NCI-H2029 treated with DMSO at 0.1 percent for 48 hours (cell line): ENCODE measurements at places on chromosomes 4 and X.

DNA sequence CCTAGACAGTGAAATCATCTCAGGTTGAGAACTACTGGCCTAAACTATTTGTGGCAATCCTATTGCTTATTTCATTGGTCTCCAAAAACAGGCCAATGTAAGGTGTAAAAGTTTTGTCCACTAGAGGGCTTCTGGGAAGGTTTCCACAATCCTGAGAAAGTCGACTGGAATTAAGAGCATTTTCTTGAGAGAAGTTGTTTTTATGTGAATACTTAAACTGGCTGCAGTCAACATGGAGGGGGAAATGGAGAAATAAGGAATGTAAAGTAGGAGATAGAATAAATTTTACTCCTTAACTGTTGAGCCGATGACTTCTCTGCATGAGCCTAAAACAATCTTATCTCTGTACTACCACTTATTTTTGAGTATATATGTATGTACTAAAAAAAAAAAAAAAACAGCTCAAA is 11.0 kb upstream of the EIF4E start:
- DNase-seq, result no peak

GRCh38 chr4:6227412-6228157 is 27.2 kb upstream of the JAKMIP1 start:
- DNase-seq, result no peak

DNA sequence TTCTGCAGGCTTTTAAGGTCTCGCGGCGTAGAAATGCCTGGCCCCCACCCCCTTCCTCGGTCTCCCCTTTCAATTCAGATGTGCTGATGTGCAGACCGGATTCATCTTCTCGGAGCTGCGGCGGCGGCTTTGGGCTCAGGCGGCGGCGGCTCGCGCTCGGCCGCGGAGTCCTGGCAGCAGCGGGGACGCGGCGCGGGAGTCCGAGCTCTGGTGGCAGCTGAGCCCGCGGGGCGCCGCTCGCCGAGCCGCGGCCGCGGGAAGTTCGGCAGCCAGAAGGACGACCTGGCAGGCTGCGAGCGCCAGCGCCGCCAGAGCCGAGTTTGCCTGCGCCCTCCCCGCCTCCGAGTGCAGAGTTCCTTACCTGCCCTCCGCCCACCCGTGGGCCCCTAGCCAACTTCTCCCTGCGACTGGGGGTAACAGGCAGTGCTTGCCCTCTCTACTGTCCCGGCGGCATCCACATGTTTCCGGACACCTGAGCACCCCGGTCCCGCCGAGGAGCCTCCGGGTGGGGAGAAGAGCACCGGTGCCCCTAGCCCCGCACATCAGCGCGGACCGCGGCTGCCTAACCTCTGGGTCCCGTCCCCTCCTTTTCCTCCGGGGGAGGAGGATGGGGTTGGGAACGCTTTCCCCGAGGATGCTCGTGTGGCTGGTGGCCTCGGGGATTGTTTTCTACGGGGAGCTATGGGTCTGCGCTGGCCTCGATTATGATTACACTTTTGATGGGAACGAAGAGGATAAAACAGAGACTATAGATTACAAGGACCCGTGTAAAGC is 448 bp downstream of the TLL1 start:
- DNase-seq, result no peak

DNA sequence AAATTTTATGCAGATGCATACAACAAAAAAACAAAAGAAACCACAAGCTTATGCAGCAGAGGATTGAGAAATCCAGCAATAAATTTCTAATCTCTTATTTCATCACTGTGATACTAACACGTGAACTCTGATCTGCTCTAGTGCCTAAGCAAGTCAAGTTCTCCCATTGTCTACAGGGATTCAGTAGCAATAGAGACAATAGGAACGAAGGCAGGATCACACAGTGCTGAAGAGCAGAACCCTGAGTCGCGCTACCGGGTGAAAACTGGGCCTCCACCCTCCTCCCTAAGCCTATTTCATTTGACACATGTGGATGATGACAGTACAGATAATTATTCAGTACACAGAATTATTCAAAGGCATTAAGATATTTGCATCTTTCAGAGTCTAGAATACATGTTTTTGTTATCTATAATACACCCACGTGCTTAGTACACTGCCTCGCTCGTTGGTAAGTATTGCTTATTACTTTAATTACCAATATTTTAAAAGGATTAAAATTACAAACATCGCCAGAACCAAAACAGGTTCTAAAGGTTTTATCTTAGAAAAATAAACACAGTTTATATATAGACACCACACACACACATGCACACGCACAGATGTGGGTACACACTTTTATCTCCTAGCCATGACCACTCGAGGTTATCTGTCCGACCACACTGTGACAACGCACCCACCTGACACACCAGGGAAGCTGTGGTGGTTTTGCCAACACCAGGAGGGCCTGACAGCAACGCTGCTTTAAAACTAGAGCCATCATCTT is 60.1 kb downstream of the RFC1 start:
- no peak for DNase-seq
